Vagina (tissue), 2 donors: ENCODE measurements at places on chromosomes 7 and 10. TPM values are rescaled to one million over a fixed set of nuclear protein-coding genes. Genes with fewer than 3 reads are reported as not detected.

The CCNY gene
- total RNA-seq, result 28.5 TPM

The OR2A12 gene
- not detected for total RNA-seq

The PDE6C gene
- not detected for total RNA-seq

The SLC39A12 gene
- total RNA-seq, result not detected

The VWA2 gene
- 2.9 TPM for total RNA-seq

The PNLIPRP1 gene
- total RNA-seq, result not detected

The MTURN gene
- 44.2 TPM for total RNA-seq

The RAMP3 gene
- total RNA-seq, result 50.1 TPM

The TMEM248 gene
- total RNA-seq, result 59.7 TPM

- DNase-seq, result no peak
These were observed 95.9 kb downstream of the DNMBP start for GRCh38 chr10:99913831-99914235.

GRCh38 chr10:34292675-34293074 lies 522.4 kb downstream of the PARD3 start:
- DNase-seq, result no peak

DNA sequence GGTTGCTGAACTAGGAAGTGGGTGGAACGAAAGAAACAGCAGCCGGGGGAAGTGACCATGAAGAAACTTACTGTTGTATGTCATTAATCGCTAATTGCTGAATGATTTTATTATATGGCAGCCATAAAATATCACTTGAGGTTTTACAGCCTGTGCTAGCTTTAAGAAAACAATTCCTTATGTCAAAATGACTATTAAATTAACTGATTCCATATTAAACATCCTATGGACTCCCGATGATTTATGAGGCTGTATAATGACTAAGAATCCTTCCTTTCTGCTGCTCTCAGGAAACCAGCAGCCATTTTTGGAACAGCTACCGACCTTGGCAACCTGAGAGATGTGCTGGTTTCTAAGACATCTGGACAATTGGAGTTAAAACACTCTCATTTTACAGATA lies 421.9 kb downstream of the SORCS3 start:
- DNase-seq, result no peak

DNA sequence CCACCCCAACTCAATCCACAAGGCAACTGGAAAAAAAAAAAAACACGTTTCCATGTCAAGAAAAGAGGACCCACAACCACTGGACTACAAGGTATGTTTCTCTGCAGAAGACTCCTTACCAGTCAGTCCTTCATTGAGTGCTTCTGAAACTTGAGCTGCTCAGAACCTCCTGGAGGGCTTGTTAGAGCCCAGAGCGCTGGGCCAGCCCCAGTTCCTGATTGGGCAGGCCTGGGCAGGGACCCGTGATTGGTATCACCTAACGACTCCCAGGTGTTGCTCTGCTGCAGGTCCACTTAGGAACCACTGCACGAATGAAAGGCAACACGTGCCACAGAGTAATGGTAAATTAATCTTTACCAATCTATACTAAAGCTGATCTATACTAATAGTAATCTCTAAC lies 473 bp upstream of the CCDC201 start:
- DNase-seq, result no peak

DNA sequence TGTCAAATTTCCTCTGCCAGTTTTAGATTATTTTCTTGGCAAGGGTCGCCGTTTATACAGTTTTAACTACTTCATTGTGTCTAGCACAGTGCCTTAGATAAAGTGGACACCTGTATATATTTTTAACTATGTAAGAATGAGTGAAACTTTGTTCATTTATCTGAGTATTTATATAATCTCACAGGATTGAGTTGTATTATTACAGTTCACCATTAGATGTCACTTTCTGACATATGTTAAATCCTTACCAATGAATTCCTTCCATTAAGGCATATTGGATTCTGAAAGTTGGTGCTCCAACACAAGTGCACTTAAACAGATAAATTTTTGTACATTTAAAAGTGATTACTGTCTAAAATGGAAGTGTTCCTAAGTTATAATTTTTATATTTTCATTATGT lies 43.0 kb downstream of the ZMYND11 start:
- DNase-seq, result no peak

DNA sequence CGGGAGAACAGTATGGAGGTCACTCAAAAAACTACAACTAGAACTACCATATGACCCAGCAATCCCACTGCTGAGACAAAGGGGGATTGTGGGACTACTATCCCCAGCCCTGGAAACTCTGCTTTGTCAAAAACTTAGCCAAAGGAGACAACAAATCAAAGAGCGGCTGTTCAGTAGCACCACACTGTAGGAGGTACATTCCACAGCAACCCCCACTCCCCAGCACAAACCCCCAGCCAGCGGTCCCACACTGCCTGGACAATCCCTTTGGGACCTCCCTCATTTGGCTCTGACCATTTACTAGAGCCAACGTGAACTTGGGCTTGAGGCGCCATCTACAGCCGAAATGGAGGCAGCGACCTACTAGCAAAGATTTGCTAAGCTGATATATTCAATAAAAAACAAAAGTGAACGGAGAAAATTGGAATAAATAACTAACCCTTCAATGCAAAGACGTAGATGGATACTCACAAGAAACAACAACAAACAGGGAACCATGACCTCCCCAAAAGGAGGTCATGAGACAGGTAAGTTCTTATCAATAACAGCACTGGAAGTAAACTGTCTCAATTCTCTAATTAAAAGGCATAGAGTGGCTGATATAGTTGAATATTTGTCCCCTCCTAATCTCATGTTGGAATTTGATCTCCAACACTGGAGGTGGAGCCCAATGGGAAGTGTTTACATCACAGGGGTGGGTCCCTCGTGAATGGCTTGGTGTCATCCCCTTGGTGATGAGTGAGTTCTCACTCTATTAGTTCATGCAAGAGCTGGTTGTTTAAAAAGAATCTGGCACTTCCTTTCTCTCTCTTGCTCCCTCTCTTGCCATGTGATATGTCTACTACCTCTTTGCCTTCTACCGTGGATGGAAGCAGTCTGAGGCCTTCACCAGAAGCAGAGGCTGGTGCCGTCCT lies 119.0 kb upstream of the KCNMA1 start:
- DNase-seq, result no peak

- no peak for DNase-seq
These were observed 64.4 kb upstream of the SKAP2 start for GRCh38 chr7:26928703-26929347.

DNA sequence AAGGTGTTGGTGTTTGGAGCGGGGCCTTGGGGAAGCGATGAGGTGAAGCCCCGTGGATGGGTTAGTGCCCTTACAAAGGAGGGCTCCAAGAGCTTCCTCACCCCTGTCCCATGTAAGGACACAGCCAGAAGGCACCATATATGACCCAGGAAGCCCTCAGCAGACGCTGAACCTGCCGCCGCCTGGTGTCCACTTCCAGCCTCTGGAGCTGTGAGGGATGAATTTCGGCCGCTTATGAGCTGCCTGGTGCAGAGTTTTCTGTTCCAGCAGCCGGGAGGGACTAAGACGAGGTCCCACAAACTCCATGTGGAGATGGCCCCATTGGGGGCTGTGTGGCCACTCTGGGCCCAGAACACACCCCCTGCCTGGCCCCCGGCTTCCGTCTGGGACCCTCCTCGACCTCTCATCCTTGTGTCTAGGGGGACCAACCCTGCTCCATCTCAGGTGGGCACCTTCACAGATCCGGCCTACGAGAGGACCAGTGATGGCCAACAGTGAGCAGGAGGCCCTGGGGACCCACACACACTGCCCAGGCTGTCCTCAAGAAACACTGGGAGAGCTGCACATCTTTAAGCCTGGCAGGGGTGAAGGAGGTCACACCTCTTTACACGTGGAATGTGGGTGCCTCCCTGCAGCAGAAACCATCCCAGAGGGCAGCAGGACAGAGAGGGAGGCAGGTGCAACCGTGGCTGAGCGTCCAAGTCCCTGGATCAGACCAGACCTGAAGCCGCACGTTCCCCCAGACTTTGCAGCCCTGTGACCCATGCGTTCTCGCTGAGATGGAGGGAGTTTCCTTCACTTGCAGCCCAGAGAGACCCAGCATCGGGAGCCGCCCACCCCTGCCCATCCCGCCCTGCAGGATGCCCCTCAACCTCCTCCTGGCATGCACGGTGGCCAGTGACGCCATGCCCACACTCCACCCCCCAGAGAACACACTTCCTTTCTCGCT lies 96.1 kb downstream of the PDGFA start:
- no peak for DNase-seq

DNA sequence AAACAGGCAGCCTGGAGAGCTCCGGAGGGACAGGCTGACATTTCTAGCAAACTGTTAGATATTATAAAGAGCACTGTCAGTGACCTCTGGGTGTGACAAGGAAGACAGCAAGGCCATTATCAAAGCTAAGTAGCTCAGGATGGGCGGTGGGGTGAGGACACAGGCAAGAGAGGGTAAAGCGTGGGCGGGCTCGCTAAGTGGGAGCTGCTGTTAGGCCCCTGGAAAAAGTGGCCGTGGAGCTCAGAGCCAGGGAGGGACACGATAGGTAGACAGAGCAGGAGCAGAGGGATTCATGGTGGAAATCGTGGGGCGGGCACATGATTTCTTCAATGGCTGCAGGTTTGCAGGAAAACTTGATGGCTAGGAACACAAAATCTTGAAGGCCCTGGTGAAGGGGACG lies 51.4 kb upstream of the NPS start:
- DNase-seq, result no peak

DNA sequence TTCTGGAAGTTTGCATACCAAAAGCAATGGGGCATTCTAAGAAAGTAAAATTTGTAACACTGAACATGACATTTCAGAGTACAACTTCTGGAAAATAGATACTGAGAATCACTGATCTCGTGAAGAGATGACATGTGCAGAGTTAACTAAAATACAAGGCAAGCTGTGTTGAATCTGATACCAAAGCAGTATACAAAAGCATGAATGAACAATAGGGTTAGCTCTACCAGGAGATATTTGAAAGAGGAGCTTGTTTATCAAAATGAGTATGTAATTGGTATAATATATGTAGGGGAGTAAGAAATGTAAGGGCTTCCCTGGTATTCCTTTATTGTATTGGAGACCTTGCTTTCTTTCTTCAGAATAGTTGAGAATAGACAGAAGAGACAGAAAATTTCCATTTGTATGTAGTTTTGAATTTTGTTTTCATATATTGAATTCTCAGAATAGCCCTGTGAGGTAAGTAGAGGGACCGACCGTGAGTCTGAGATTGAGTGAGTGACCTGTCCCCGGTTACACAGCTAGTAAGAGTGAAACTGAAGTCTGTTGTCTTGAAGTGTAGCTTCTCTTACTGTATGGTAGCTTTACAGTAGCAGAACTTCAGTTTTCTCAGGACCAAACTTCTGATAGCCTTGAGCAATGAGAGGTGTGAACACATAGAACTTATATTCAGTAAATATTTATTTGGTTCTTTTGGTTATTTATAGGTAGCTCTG lies 5.0 kb downstream of the HBP1 start:
- DNase-seq, result no peak

GRCh38 chr7:48245751-48246472 lies 74.7 kb downstream of the ABCA13 start:
- no peak for DNase-seq

- no peak for DNase-seq
These were observed 35.7 kb downstream of the SEMA3E start for GRCh38 chr7:83613232-83613631.

DNA sequence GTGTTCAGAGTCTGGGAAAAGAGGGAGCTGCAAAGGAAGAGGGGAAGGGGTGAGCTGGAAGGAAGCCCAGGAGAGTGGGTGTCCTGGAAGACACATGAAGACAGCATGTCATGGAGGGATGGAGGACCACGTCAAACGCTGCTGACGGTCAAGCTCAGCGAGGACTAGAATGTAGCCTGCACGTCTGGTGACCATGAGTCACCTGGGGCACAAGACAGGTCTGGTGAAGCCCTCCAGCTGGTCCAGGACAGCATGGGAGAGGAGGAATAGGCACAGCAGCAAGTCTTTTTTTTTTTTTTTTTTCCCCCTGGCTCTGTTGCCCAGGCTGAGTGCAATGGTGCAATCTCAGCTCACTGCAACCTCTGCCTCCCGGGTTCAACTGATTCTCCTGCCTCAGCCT lies 19.6 kb upstream of the AMZ1 start:
- no peak for DNase-seq

DNA sequence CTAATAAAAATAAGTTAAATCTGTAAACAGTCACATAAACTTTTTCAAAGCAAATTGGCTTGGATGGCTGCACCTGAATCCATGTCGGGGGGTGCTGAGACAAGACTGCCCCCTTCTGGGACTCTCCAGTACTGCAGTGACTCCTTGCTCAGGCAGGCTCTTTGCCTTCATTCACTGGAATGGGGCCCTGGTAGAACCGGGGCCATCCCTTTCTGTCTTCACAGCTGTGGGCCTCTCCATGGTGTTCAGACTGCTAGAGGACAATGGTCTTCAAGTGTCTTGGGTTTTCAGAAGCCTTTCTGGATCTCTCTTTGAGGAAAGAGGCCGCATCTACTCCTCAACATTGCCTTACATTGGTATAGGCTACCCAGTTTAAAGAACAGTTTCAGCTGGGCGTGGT lies 16.1 kb upstream of the IMPDH1 start:
- no peak for DNase-seq

DNA sequence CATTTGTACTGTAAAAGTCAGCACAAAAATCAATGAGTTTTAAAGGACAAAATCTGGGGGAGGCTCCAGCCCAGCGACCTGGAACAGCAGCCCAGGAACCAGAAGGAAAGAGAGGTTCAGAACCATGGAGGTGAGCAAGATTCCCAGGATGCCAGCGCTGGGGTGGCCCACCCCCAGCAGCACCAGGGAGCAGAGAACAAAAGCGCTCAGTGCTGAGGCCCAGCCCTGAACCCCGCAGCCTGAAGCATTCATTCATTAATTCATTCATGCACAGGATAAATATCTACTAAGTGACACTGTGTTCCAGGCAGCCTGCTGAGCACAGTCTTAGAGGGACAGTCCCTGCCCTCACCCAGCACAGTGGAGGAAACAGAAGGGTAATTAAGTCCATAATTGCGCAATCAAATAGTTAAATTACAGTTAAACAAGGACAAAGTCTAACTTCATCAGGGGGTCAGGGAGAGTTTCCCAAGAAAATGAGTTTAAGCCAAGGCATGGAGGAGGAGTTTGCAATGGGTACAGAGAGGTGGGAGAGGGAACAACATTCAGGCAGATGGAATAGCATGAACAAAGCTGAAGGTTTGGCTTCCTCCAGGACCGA lies 202.3 kb downstream of the GRID1 start:
- DNase-seq, result no peak
